Osteocyte (in vitro differentiated cells): ENCODE measurements at places on chromosomes 12 and 14.
A peak's percentile ranks its signal among the peaks of the same experiment; 100 is the strongest.

- H3K36me3 ChIP-seq = peaks cover 18% of the 10 kb centered on the region
- H3K4me1 ChIP-seq = peaks cover 23% of the 10 kb centered on the region
- H3K27ac ChIP-seq = peak overlapping the region; percentile 87
These were observed 981 bp downstream of the VTI1B start for GRCh38 chr14:67673451-67673850.

DNA sequence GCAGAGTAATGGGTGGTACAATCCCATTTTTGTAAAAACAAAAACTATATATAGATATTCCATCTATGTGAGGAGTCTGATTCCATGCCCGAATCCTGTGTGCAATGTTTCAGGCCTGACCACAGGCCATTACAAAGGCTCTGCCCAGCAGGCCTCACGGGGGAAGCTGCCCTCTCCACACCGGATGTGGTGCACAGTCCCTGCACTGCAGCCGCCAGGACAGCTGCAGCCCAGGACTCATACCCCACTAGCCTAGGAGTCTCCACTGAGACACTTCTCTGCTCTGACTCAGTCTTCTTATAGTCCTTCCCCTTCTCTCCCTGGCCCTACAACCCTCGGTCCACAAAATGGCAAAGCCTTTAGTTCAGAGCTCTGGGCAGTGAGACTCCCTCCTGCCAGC, 190.4 kb downstream of the PPM1H start:
- no peak overlapping the region for H3K4me3 ChIP-seq
- H3K27ac ChIP-seq = peak overlapping the region; percentile 66
- H3K27me3 ChIP-seq = no peaks in the 10 kb centered on the region
- no peak for DNase-seq
- H3K4me1 ChIP-seq = peaks cover 26% of the 10 kb centered on the region

DNA sequence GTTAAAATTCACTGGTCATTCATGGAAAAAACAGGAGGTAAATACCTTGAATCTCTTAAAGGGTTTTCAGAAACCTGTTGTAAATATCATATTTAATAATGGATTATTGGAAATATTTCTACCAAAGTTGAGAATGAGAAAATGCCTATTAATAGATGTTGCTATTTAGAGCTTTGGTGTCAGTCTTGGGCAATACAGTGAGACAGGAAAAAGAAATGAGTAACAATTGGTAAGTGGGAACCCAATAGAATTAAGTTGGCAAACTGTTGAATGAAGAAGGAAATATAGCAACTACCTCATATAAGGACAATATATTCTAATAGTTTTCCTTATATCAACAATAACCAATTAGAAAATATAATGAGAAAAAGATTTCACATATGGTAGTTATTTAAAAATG, 78.0 kb downstream of the ATF7IP start:
- H3K27ac ChIP-seq = no peak overlapping the region
- no peak for DNase-seq
- H3K36me3 ChIP-seq = peaks cover 63% of the 10 kb centered on the region
- no peaks in the 10 kb centered on the region for H3K4me1 ChIP-seq

DNA sequence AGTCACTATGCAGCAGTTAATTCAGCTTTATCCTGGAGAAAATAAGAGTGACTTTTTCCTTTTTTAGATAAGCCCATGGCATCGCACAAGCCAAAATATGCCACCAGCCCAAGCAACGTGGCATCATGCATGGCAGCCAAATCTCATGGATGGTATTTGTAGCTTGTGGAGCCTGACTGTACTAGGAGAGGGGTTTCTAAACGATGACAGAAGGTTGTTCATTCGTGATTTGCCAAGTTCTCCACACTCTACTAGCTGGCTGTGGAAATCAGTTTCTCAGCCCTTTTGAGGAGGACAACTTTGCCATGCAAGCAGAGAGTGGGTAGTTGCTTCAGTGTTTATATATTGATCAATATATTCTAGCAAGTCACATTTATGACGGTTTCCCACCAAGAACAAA, 41.4 kb upstream of the ATXN2 start:
- peaks cover 28% of the 10 kb centered on the region for H3K36me3 ChIP-seq
- H3K4me1 ChIP-seq = peaks cover 20% of the 10 kb centered on the region
- H3K27me3 ChIP-seq = no peaks in the 10 kb centered on the region
- no peak overlapping the region for H3K27ac ChIP-seq
- DNase-seq = no peak
- H3K4me3 ChIP-seq = no peak overlapping the region

DNA sequence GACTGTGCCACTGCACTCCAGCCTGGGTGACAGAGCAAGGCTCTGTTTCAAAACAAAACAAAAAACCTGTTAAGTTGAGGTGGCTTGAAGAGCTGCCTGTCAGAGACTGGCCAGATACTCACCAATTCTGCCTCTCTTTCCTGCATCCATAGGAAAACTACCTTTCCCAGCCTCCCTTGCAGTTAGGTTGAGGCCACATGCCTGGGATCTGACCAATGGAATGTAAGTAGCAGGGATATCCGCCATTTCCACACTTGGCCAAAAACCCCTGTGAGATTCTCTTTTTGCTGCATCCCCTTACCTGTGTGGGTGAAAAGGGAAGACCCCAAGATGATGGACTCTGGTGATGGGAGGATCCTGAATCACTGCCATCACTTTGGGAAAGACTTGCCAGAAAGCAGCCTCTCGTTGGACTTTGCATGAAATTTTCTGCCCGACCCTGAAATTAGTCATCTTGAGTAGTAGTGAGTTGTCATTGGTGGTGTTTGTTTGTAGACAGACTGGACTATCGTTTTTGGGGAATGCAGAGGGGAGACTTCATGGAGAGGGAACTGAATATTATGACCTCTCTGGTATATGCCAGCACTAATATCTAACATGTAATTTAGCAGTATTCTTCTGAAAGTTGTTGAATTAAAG, 14.0 kb downstream of the GPR68 start:
- peaks cover 4% of the 10 kb centered on the region for H3K4me1 ChIP-seq
- no peaks in the 10 kb centered on the region for H3K27me3 ChIP-seq
- DNase-seq = no peak
- H3K4me3 ChIP-seq = no peak overlapping the region
- no peak overlapping the region for H3K27ac ChIP-seq
- H3K36me3 ChIP-seq = peaks cover 3% of the 10 kb centered on the region

DNA sequence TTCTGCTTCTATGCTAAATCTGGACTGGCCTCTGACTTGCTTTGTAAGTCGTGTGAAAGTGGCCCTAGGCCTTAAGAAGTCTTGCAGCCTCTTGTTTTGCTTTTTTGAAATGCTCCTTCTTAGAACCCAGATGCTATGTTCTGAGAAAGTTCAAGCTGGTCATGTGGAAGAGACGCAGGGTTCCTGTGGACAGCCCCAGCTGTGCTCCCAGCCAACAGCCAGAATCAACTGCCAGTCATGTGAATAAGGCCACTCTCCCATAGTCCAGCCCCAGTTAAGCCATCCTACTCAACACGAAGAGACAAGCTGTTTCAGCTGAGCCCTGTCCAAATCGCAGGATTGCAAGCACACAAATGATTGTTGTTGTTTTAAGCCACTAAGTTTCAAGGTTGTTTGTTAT, 37.3 kb upstream of the TBPL2 start:
- H3K36me3 ChIP-seq = no peaks in the 10 kb centered on the region
- no peak overlapping the region for H3K27ac ChIP-seq
- H3K27me3 ChIP-seq = peaks cover 2% of the 10 kb centered on the region
- peaks cover 1% of the 10 kb centered on the region for H3K4me1 ChIP-seq
- DNase-seq = no peak

- H3K4me1 ChIP-seq = peaks cover 30% of the 10 kb centered on the region
- no peak for DNase-seq
- no peaks in the 10 kb centered on the region for H3K36me3 ChIP-seq
- no peak overlapping the region for H3K4me3 ChIP-seq
- H3K27me3 ChIP-seq = no peaks in the 10 kb centered on the region
These were observed 206.4 kb downstream of the CRADD start for GRCh38 chr12:93883436-93884154.

GRCh38 chr14:23242076-23242475, 4.3 kb downstream of the RNF212B start:
- H3K27ac ChIP-seq = no peak overlapping the region
- DNase-seq = no peak
- peaks cover 8% of the 10 kb centered on the region for H3K4me1 ChIP-seq
- peaks cover 52% of the 10 kb centered on the region for H3K27me3 ChIP-seq
- H3K4me3 ChIP-seq = no peak overlapping the region

DNA sequence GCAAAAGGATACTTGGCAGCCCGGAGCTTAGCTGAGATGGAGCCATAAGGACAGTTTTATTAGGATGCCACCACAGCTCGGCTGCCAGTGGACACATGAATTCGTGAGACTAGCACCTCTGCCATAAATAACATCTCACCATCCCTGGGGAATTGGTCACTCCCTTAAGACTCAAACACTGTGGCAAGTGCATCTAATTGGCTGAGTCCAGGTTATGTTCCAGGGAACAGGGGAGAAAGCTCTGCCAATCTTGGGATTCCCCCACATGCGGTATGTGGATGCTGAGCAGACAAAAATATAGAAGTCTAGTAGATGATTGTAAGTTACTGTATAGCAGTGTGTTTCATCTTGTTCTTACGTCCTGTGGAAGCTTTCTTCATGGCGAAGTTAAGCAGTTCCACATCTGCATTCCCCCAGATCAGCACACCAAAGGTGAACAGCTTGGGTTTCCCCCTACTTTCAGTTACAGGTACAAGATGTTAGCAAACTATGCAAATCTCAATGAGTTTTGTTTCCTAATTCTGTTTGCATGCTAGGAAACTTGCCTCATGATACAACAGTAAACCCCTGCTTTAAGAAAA, 131.1 kb downstream of the ETV6 start:
- peaks cover 37% of the 10 kb centered on the region for H3K4me1 ChIP-seq
- H3K27ac ChIP-seq = no peak overlapping the region
- no peaks in the 10 kb centered on the region for H3K27me3 ChIP-seq
- H3K36me3 ChIP-seq = no peaks in the 10 kb centered on the region
- no peak for DNase-seq
- H3K4me3 ChIP-seq = no peak overlapping the region

DNA sequence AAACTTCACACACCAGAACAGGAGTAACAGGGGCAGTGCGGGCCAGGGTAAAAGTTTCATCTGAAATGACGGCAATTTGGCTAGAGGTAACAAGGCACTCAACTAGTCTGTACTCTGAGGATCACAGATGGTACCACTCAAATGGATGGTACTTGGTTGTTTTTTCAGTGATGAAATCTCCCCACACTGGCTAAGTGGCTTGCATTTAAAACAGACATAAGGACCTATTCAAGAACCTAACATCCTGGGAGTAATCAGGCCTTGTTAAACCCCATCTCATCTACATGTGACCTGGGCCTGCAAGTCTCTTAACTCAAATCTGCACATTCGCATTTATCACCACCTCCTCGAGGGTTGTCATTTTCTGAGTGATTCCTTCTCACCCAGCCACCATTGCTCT, 90.8 kb downstream of the PRKAB1 start:
- H3K27me3 ChIP-seq = no peaks in the 10 kb centered on the region
- no peaks in the 10 kb centered on the region for H3K4me1 ChIP-seq
- H3K4me3 ChIP-seq = no peak overlapping the region
- DNase-seq = no peak
- no peak overlapping the region for H3K27ac ChIP-seq

DNA sequence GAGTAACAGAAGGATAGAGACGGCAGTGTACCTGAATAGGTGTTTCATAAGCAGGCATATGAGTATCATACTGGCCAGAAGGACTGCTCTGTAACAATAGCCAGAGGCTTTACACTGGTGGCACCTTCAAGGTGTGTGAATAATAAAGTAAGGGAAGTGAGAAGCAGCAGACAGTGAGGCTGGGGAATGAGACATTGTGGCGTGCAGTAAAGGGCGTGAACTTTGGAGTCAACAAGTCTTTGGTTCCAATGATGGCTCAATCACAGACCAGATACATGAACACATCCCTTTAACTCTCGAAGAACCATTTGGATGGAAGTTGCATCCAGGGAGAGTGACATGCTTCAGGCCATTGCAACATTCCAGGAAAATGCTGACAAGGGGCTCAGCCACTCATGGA, 32.0 kb upstream of the CCND2 start:
- H3K4me1 ChIP-seq = no peaks in the 10 kb centered on the region
- H3K4me3 ChIP-seq = no peak overlapping the region
- H3K27ac ChIP-seq = no peak overlapping the region
- DNase-seq = no peak
- peaks cover 8% of the 10 kb centered on the region for H3K27me3 ChIP-seq

- peaks cover 23% of the 10 kb centered on the region for H3K36me3 ChIP-seq
- H3K27me3 ChIP-seq = no peaks in the 10 kb centered on the region
- peaks cover 33% of the 10 kb centered on the region for H3K4me1 ChIP-seq
- peak overlapping the region; percentile 94 for H3K4me3 ChIP-seq
- H3K27ac ChIP-seq = peak overlapping the region; percentile 83
These were observed 764 bp downstream of the DYNLL1 start for GRCh38 chr12:120496413-120497340.

DNA sequence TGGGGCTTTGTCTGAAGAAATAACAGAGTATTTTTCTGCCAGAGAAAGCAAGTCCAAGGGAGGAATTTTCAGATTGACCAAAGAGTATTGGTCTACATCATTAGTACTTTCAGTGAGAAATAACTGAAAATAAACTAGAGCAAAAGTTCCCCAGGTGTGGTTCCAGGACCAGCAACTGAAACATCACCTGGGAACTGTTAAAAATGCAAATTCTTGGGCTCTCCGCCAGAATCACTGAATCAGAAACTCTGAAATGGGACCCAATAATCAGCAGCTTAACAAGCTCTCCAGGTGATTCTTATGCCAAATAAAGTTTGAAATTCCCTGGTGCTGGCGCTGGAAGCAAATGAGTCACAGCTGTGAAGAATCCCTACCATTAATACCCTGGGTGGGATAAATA, 52.1 kb downstream of the EIF2S3B start:
- DNase-seq = no peak
- H3K4me3 ChIP-seq = no peak overlapping the region
- no peak overlapping the region for H3K27ac ChIP-seq
- no peaks in the 10 kb centered on the region for H3K4me1 ChIP-seq

DNA sequence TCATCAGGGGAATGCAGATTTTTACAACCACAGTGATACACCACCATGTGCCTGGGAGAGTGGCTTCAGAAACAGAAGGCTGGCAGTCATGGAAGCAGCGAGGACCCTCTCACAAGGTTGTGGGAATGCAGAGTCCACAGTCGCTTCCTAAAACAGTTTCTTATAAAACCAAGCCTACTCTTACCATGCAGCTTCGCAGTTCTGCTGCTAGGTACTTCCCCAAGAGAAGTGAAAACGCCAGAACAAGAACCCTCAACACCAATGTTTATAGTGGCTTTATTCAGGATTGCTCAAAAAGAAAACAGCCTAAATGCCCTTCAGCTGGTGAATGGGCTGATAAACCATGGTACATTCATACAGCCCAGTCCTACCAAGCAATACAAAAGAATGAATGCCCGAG, 87.2 kb downstream of the DDX51 start:
- no peak overlapping the region for H3K27ac ChIP-seq
- H3K36me3 ChIP-seq = peaks cover 34% of the 10 kb centered on the region
- DNase-seq = no peak

- H3K36me3 ChIP-seq = no peaks in the 10 kb centered on the region
- H3K4me1 ChIP-seq = no peaks in the 10 kb centered on the region
- H3K27me3 ChIP-seq = no peaks in the 10 kb centered on the region
- H3K4me3 ChIP-seq = no peak overlapping the region
These were observed 48.8 kb upstream of the CHST11 start for GRCh38 chr12:104407922-104408321.

GRCh38 chr12:89140602-89141238, 211.6 kb downstream of the DUSP6 start:
- H3K4me3 ChIP-seq = no peak overlapping the region
- H3K4me1 ChIP-seq = peaks cover 5% of the 10 kb centered on the region
- no peaks in the 10 kb centered on the region for H3K27me3 ChIP-seq
- H3K27ac ChIP-seq = no peak overlapping the region
- DNase-seq = no peak
